SJSA1 (cell line): ENCODE measurements at places on chromosomes 3 and 15. TPM values are rescaled to one million over a fixed set of nuclear protein-coding genes. Genes with fewer than 3 reads are reported as not detected.
A peak's percentile ranks its signal among the peaks of the same experiment; 100 is the strongest.

DNA sequence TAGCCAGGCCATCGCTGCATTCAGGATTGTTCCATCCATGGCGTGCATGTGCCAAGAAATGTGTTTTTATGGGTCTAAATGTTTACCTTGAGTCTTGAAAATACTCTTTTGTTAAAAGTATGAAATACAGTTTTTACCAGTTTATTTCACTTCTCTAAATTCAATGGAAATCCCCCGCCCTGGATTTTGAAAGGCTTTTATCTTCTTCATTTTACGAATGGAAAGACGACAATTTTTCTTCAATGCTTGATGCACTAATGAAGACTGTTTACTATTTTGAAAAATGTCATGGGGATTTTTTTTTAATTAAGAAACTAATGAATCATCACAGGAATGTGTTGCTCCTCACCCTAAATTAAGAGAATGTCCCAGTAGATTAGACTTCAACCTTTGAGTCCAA is 83.5 kb downstream of the FAM81A start:
- DNase-seq = no peak

DNA sequence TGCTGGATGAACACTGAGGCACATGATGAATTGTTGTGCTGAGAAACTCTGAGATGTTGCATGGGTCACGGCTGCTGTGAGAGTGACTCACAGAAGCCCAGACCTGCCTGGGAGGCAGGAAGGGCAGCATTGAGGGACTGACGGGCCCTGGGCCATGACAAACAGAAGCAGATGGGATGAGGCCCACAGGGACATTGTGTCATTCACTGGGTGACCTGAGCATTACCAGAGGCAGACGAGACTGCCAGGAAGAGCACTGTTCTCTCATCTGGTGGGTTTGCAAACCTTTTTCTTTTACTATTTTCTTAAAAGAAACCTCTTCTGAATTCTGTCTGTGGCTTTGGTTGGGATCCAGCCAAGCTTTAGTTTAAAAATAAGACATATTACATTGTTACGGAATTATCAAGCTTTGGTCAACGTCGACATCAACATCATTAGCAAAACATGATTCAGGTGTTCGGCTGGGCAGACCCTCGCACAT is 67.8 kb downstream of the BDH1 start:
- DNase-seq = peak; percentile 92

DNA sequence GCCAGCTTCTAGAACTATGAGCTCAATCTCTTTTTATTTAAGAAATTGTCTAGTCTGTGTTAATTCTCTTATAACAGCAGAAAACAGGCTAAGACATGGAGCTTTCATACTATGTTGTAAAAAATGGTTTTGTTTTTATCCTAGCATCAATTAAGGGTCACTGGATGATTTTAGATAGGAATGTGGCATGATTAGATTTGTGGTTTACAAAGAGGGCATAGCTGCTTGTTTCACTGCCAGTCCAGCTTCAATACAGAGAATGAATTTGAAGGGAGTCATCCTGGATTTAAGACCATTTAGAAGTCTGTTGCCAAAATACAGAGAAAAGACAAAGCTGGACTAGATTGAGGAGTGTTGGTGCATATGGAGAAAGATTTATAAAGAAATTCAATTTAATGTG is 532.6 kb upstream of the CCDC54 start:
- DNase-seq = no peak

TAGLN3 gene
- total RNA-seq = not detected in 2 replicates

PAQR5 gene
- 7.2 and 10.5 TPM in 2 replicates for total RNA-seq

NUDT16 gene
- total RNA-seq = 5.8 and 9.0 TPM in 2 replicates

GRCh38 chr3:164397462-164397861 is 680.8 kb downstream of the SI start:
- no peak for DNase-seq

GRCh38 chr3:112653209-112653871 is 12.4 kb upstream of the CCDC80 start:
- peak; percentile 85 for DNase-seq

FEZF2 gene
- not detected in 2 replicates for total RNA-seq

DNA sequence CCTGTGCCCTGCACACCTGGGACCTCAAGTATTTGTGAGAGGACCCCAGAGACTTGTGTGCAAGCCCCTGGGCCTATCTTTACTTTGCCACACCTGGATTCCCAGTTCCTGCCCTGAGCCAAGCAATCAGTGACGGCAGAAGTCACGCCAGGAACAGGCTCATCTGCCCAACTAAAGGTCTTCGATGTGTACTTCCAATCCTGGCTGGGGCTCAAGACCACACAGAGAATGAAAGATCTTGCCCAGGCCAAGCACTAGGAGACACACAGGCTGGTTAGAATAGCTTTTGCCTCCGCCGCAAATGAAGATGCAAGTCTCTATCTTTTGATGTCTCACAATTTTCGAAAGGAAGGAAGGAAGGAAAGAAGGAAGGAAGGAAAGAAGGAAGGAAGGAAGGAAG is 228.8 kb downstream of the OCA2 start:
- DNase-seq = no peak

DNA sequence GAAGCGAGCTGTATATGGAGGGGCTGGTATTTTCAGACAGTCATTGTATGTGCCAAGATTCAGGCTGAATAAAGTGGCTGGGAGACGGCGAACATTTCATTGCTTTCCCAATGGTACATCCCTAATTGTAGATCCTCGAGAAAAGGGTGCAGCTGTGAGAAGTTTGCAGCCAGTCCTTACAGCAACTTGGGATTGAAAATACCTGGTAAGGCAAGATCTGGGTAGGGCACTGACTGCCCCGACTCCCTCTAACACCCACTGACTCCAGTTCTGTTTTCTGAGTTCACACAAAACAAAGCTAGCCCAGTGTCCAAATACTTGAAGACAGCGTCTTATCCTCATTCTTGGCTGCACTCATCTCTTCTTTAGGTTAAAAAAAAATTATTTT is 63.7 kb downstream of the EDEM1 start:
- DNase-seq = no peak

GRCh38 chr3:37993460-37993819 is 2.9 kb downstream of the VILL start:
- no peak for DNase-seq

DNA sequence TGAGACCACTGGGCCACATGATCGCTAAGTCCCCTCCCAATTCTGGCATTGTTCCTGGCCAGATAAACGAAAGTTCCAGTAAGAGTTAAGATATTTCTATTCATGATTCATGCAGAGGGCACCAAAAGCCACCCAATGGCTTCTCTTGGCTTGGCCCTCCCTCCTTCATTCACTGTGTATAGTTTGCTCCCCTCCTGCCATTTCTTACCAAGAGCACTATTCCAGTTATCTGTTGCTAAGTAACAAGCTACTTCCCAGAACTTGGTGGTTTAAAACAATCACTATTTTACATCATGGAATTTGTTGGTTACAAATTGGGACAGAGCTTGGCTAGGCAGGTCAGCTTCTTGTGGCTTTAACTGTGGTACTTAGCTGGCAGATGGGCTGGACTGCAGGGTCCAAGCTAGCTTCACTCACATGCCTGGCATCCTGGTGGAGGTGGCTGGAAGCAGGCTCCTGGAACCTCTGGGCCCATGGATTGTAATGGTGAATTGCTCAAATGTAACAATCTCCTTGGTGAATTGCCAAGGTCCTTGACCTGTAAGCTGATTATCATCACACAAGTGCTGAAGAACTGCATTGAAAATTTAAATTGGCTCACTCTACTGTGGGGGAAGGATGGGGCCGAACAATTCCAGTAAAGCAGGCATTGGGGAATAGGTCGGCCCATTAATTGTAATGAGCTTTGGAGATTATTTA is 16.6 kb downstream of the EAF1 start:
- no peak for DNase-seq

- no peak for DNase-seq
Measured at GRCh38 chr3:13638927-13639326, 90.0 kb downstream of the FBLN2 start.

DNA sequence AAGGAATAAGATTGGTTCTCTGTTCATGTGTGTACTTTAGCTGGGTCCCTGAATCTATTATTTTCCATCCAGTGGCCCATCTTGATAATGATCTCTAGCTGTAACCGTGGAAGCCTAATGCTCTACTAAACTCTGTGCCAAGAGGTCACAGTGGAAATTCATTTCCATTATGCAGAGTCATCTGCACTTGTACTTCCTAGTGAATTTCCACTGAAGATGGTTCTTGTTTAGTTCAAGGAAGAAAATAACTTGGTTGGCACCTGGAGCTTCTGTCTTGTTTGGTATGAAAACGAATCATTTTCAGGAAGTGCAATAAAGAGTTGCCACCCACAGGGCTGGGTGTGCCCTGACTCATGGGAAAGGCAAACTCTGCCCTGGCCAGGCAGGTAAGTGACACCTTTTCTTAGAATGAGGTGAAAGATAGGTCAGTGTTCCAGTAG is 10.3 kb downstream of the LPP start:
- DNase-seq = no peak

ZMYND10 gene
- 0.97 TPM in 1 of 2 replicates, not detected in the other for total RNA-seq

ISL2 gene
- total RNA-seq = 3.0 and 4.0 TPM in 2 replicates

DNA sequence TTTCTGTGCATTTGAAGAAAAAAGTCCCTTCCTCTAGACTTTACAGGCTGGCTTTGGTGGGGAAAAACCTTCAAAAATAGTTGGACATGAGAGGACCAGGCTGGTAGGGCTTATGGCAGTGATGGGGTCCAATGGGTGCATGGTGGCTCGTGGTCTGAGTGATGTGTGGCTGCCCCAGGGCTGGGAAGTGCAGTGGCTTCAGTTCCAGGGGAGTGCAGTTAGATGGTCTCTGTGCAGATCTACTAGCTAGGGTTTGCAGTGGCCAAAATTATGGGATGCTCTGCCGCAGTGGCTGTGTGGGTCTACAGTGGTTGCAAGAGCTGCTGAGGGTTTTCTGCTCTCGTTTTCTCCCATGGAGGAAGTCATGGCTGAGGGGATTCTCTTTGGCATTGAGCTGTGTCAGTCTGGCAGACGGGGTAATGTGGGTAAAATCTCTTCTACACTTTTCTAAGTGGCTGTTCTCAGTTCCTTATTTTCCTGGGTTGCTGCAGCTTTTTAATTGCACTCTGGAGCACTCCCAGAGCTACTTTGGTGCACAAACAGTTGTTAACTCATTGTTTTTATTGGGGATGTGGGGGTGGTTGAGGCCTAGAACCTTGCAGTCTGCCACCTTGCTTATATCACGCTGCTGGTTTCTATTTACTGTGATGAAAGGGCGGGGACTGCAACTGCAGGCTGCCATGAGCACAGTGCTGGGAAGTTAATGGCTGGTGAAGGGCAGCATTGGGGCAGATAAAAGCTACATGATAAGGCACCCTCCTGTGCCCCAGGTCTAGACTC is 1324.6 kb downstream of the NSUN3 start:
- no peak for DNase-seq

GRCh38 chr15:101642361-101642760 is 9.8 kb downstream of the TM2D3 start:
- DNase-seq = no peak
